ENCODE measurements at places on chromosomes 6 and 20.
A peak's percentile ranks its signal among the peaks of the same experiment; 100 is the strongest.

GRCh38 chr6:36463676-36464075, 20.9 kb downstream of the KCTD20 start:
- no peak for DNase-seq

DNA sequence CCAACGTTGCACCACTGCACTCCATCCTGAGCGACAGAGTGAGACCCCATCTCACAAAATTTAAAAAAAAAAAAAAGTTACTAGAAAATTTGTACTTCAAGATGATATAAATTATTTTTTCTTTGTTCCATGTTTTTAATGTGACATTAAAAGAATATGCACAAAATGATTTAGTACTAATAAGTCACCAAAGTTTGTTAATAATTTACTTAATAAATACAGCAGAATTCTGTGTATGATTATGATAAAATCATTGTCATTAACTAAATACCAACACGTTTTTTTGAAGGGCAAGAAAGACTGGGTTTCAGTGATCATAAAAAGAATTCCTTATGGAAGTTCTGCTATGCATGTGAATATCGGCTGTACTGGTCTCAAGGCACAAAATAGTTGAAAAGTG, 28.1 kb downstream of the GOPC start:
- DNase-seq = no peak

DNA sequence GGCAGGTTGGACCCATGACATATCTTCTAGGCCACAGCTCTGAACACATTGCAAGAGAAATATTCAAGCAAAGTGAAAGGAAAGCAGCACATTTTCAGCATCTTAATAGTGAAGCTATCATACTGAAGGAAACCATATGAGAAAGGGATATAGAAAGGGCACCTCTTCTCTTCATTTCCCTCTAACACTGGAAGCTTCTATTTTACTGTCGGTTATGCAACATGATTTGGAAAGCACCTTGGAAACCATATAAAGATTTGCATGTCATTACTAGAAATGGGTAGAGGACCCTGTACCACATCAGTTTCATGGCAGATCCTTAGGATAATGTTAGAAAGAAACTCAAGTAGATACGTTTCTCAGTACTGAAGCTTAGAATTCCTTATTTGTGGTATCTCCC, 70.5 kb upstream of the HMGN3 start:
- no peak for DNase-seq

DNA sequence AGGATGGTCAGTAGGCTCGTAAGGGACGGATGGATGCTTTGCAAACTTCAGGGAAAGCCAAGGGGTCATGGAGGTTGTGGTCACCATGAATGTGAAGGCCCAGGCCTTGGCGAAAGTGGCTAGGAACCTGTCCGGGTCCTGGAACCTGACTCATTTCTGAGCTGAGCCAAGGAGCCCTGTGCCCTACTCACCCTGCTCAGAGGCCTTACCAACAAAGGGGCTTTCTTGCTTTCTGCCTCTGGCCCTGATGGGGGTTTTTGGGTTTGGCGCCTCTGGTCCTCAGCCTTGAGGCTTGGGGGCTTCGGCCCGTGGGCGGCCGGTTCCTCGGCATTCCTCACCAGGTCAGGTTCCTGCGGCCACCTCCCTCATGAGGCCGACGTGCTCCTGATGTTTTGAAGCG, 155.1 kb downstream of the DTNBP1 start:
- DNase-seq = no peak

DNA sequence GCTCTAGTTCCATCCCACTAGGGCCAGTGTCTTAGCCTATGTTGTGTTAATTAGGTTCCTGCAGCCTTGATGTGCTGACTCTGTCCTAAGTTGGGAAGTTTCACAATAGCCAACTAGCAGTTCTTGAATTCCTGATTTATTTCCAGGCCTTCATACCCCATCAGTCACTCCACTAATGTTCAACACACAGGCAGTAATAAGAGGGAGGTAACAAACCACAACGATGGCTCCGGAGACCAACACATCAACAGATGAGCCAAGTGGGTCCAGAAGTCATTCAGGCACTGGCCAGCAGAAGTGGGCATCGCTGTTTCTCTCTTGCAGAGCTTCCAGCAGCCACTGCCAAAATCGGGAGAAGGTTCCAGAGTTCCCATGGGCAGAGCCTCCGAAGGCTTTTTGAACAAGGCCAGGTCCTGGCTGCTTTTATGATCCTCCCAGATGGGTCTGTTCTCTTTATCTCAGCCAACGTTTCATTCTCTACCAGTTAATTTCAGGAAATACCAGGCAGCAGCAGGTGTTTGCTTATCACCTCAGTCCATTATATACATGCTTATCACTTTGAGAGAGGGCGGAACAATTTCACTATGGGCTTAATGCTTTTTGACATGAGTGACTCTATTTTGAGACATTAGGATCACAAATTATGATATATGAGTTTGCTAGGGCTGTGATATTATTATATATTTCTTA, 48.5 kb upstream of the NOP56 start:
- DNase-seq = no peak

DNA sequence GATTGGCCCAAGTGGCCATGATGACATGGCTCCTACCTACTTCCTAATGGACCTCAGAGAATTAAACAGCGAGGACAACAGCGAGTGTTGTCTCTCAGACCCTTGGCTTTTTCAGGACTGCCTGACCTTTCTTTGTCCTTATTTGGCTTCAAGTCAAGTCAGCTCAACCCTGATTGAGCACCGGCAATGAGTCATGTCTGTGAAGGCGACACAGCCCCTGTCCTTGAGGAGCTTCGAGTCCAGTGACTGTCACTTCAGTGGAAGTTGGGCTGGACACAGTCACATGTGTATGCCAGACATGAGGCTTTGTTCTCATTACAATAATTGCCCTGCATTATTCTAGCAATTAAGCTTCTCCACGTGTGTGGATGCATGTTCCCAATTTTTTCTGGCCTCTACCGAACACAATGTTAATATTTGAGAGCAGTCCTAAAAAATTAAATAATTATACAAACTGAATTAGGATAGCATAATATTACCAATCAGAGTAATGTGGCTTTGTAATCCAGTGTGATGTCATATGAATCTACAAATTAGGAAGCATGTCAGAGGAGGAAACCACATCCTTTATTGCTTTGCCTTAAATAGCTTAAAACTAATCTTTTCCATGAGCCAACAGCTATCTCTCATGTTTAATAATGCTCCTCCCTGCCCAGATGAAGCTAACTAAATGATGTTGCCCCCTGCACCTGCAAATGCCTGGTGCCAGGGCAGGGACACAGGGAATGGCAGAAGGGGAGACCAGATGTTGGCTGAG, 178.6 kb downstream of the CDH26 start:
- DNase-seq = no peak

GRCh38 chr6:14924126-14925024, 321.5 kb upstream of the JARID2 start:
- DNase-seq = peak; percentile 67

- no peak for DNase-seq
Observed at GRCh38 chr20:25300496-25301170, 52.7 kb downstream of the PYGB start.

GRCh38 chr6:112296694-112297093, 42.3 kb upstream of the LAMA4 start:
- DNase-seq = no peak

DNA sequence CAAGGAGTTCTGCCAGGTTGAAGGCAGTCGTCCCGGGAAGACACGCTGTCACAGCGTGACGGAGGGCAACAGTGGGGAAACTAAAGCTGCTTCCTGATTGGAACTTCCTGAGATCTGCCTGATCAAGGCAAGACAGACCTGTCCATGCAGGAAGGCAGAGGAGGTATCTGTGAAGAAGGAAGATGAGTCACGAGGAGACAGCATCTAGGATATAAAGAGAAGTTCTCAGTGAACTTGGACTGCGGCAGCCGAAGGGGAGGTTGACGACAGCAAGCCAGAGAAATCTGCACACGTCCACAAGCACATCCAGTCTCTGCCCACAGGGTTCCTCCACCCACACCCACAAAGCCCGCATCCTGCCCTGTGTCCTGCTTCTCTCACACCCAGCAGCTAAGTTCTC, 38.6 kb downstream of the PREP start:
- DNase-seq = no peak

DNA sequence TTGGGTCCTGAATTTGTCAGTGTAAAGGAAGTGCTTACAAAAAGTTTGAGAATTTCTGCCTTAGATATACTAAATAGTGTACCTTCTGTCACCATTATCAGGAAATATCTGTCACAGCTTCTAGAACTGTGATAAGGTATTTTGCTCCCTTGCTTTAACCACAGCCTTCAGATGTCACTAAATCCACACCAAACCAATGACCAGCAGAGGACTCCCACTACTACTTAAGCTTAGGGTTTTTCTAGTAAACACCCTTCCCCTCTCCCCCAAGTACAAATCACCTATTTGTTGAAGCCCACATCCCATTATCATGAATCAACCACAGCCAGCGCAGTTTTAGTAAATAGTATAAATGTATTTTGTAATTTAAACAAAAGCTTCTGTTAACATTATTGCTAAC, 8.6 kb upstream of the JPH2 start:
- DNase-seq = no peak

DNA sequence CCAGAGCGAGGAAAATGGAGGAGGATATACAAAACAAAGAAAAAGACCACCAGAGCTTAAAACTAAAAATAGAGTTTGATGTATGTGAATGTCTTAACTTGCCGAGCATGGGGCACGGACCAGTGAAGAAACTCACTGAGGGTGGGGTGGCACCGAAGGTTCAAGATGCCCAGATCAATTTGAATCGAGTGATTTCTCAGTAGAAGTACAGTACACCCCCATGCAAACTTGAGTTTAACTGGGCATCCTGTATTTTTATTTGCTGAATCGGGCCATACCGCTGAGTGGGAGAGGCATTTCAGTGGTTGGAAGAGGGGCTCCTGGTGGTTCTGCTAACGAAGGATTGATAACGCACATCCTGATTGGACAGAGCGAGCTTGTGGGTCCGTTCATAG, 81.7 kb downstream of the ANKRD60 start:
- no peak for DNase-seq

- DNase-seq = no peak
Observed at GRCh38 chr6:153702671-153703070, 336.4 kb upstream of the OPRM1 start.

DNA sequence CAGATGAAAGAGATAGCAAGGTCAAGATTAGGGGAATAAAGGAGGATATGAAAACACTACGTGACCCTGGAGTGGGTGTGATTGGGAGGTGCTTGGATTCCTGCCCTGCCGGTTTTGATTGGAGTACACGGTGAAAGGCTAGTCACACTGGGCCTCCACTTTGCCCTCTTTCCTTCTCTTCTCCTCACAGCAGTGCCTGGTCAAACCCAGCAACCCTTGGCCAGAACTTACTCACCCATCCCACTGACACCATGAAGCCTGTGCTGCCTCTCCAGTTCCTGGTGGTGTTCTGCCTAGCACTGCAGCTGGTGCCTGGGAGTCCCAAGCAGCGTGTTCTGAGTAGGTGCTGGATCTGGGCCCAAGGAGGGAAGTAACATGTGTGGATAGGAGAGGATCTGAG, at the start of gene WFDC13:
WFDC13 (plus strand) TSS at position 166 of the 400 bp plus-strand sequence; CDS start at position 252, 86 bp downstream.
- DNase-seq = no peak

DNA sequence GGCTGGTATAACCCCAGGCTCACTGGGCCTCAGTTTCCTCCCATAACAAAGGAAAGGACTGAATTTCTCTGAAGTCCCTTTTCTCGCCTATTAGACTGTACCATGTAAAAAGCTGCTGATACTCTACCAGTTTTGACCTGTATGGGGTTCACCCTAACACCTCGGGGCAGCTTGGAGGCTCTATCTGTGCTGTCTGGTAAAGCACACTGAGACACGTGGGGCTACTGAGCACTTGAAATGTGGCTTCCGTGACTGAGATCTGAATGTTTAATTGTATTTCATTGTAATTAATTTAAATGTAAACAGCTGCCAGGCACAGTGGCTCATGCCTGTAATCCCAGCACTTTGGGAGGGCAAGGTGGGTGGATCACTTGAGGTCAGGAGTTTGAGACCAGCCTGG, 24.0 kb downstream of the BMP7 start:
- DNase-seq = no peak

DNA sequence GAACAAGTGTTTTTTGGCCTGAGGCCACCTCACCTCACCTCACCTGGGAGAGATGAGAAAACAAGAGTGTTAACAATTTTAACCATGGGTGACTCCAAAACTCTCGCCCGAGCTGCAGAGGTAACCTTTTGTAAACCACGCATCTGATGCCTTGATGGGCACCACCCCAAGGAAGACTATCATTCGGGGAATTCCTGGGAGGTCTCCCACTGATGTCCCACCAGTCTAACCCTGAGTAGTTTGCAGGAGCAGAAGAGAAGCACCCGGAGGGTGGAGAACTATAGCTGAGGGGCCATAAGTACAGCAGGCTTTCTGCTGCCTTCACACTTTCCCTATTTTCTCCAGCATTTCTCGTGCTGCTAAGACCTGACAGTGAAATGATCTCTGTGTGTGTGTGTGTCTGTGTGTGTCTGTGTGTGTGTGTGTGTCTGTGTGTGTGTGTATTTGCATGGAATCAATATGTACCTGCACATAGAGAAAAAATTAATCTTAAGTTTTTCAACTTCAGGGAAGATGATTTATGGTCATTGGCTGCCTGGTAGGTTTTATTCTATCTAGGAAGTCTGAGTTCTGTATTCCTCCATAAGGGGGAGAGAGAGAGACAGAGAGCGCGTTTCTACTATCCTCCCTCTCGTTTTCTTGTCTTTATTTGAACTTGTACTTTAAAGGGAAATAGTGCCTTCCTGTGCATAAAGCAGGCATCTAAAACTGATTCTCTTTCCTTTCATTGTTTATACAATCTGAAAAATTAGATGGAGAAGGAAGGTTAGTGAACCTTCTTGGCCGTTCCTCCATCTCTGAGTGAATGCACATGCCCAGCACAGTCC, 75.8 kb downstream of the CAP2 start:
- peak; percentile 42 for DNase-seq

GRCh38 chr6:143885116-143885515, 20.8 kb downstream of the ZC2HC1B start:
- DNase-seq = peak; percentile 9

- no peak for DNase-seq
Observed at GRCh38 chr6:19444481-19444880, 392.7 kb upstream of the ID4 start.

GRCh38 chr20:37411408-37412219, 65.7 kb downstream of the SRC start:
- DNase-seq = peak; percentile 78

GRCh38 chr20:50338479-50339391, 148.1 kb downstream of the CEBPB start:
- DNase-seq = peak; percentile 85

- no peak for DNase-seq
Observed at GRCh38 chr6:130934848-130935585, 107.8 kb downstream of the SMLR1 start.

DNA sequence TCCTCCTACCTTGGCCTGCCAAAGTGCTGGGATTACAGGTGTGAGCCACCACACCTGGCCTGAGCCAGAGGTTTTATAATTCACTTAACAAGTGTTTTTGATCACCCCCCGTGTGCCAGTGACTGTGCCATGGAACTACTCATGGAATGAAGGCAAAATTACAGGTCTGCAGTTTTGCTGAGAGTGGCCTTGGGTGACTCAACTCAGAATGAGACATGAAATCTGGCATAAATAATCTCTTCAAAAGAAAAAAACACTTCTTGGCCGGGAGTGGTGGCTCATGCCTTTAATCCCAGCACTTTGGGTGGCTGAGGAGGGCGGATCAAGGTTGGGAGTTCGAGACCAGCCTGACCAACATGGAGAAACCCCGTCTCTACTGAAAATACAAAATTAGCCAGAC, 166.9 kb upstream of the SALL4 start:
- no peak for DNase-seq

All from H7 (cell line).